ENCODE measurements at places on chromosomes 7 and 10.

DNA sequence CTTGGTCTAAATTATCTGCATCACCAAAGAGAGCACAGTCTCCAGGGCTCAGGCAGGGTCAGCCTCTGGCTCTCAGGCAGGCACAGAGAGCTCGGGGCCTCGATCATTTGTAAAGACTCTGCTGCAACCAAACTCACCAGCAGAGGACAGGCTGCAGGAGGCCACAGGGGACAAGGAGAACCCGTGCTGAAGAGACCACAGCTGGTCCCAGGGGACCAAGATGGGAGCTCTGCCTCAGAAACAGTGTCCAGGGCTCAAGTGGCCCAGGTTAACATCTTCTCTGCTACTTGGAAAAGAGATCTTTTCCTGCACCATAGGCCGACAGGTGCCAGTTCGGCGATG is 543.2 kb downstream of the PTPRN2 start:
- DNase-seq: no peak

DNA sequence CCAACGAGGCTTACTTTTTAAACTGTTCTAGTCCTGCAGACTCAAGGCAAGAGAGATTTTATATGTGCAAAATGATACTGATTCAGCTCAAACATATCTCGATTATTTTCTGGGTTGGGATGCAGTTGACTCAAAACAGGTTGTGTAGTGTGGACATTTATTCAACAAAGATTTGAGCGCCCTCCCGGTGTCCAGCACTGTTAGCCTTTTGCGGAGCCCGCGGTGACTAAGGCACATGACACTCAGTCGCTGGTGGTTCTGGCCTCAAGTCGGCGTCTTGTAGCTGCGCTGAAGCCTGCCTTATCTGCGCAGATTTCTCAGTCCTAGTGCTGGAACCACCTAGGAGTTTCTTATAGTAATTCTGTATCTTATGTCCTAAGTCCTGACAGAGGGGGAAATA is 938 bp upstream of the CADPS2 start:
- DNase-seq: peak; percentile 85

GRCh38 chr10:13505052-13505680 is 23.6 kb downstream of the BEND7 start:
- DNase-seq: no peak

DNA sequence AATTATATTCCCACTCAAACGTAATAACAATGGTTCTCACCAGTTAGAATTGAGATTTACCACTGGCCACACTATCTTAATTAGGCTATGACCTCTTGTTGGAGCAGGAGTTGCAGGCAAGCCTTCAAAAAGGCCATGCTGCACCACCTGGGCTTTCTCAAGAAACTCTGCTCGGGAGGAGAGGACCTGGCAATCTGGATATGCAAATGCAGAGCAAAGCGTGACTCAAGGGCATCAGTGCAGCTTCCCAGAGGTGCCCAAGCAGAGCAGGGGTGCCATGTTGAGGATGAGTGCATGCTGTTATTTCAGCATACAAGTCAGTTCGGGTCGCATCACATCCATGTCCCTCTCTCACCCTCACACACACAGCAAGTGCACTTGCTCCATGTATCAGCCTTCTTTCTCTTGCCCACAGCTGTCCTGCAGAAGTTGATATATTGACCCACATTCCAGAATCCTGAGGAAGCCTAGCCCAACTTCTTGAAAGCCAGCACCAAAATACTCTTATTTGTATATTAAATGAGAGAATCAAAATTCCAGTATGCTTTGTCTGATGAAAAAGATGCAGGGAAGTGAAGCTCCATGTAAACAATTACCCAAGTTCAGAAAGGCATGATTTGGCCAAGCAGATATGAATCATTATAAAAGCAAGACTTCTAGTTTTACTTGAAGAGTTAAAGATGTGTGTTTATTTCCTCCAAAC is 55.7 kb upstream of the IL6 start:
- DNase-seq: no peak

GRCh38 chr7:43010061-43010460 is 77.9 kb downstream of the MRPL32 start:
- DNase-seq: no peak

DNA sequence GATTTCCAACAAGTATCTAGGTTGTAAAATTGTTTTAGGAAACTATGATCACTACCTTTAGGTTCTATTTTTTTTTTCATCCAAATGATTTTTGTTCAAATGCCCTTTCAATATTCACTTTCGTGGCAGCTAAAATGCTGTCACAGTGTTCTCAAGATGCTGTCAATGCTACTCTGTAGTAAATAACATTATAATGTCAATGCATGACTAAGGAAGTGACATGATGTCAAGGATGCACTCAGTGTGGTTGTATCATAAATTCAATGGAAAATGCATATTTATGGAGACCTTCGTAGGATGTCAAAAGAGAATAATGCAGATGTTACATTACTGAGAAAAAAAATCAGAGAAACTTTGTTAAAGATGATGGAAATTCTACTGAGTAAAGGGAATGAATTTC is 673.8 kb downstream of the ANKRD7 start:
- DNase-seq: no peak

DNA sequence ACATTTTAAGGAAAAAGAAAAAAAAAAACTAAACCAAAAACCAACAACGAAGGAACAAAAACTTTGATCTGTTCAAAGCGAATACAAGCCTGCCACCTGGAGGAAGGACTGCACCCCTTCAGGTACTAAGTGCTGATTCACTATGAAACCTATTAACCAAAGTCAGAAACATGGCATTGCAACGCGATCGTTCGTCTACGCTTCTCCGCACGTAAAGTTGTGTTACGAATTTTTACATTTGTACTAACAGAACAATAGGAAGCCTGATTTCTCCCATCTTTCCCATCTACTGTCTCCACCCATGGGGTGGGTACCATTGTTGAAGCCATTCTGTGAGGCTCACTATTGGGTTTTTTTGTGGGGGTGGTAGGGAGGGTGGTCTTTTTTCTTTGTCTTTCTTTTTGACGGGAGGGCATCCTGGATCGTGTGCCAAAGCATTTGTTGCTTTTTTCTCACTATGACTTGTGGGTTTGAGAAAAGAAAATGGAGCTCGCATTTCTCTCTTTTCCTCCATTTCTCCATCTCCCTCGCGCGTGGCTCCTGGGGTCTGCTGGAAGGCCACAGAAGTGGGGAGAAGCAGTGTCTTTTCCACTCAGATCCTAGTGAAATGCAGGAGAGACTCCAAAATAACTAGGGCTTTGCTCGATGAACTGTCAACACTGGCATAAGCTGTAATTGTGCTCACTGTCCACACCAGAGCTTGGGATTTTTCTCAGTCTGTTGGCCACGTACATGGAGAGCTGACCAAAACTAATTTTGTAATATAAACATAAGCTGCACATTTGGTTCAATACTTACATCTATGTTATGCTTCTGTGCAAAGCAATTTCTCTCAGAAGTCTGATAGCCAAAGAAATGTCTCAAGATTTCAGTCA is 100.9 kb upstream of the YAE1 start:
- peak; percentile 78 for DNase-seq

DNA sequence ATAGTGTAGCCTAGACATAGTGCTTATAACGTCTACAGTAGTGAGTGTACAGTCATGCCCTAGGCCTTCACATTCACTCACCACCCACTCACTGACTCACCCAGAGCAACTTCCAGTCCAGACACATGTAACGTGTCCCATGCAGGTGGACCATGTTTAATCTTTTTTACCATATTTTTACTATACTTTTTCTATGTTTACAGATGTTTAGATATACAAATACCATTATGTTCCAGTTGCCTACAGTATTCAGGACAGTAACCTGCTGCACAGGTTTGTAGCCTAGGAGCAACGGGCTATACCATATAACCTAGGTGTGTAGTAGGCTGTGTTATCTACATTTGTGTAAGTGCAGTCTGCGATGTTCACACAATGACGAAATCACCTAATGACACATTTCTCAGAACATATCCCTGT is 11.0 kb downstream of the MPP7 start:
- peak; percentile 25 for DNase-seq

GRCh38 chr7:25249772-25250171 is 21.5 kb upstream of the NPVF start:
- no peak for DNase-seq

DNA sequence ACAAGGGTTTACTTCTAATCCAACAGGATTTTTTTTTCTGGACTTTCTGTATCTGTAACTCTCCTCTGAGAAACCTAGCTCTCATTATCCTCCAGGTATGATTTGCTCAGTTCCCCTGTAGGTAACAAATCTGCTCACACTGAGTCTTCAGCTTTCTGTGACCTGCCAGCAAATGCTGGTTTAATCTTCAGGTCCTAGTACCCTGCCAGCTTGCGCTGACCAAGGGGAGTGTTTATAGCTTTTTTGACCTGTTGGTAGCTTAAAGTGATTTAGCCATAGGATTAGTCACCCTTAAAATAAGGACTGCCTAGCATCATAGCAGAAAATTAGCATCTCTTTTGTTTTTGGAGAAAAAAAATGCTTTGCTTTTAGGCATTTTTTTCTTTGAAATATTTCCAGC is 22.4 kb downstream of the SND1 start:
- no peak for DNase-seq

GRCh38 chr7:45971171-45971570 is 50.1 kb upstream of the IGFBP3 start:
- no peak for DNase-seq

DNA sequence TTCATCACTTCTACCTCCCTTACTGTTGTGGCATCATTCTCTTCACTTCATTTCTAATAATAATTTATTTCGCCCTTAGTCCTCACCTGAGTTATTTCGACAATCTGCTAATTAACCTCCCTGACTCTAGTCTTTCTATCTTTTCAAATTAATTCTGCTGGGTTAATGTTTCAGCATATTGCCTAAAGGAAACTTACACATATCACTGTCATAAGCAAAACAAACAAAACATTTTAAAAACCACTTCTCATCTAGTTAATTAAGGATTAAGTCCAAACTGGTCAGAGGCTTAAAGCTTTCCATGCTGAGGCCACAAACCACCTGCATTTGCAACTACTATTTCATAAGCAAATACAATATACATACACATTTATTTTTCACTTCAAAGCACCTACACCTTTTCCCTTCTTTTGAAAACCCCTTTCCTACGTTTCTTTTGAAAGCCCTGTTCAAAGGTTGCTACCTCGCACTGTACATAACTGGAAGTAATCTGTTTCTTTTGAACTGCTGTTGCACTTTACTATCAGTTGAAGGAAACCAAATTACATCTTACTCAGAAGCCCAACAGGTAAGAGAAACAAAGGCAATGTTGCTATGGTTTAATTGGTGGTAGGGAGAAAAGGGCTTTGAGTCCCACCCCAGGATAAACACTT is 10.3 kb downstream of the SEM1 start:
- DNase-seq: no peak

- DNase-seq: peak; percentile 99
Measured at GRCh38 chr10:126062131-126063032, 166.0 kb downstream of the FANK1 start.

DNA sequence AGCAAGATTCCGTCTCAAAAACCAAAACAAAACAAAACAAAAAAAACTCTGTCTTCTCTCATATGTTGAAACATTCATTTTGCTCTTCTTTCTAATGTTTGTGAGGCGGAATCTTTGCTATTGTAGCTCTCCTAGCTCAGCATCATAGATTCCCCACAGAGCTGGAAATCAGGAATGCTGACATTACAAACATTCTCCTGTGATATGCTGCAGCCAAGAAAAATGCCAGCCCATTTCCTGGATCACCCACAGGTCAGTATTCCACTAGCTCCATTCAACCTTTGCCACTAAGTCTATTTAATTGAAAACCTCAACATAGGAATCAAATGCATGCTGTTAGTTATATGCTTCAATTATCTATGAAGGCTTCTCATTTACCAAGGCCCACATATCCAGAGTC is 186.3 kb downstream of the IPMK start:
- DNase-seq: no peak

GRCh38 chr7:29177963-29178600 is 16.5 kb upstream of the CHN2 start:
- DNase-seq: peak; percentile 51

- no peak for DNase-seq
Measured at GRCh38 chr7:85215098-85215497, 28.2 kb upstream of the SEMA3D start.

GRCh38 chr10:21496343-21497176 is 28.9 kb downstream of the SKIDA1 start:
- DNase-seq: peak; percentile 41

GRCh38 chr10:14801723-14802122 is 27.0 kb upstream of the FAM107B start:
- DNase-seq: no peak

- no peak for DNase-seq
Measured at GRCh38 chr7:102284399-102284798, 2.3 kb upstream of the SH2B2 start.

GRCh38 chr10:21308946-21309345 is 216.5 kb downstream of the SKIDA1 start:
- no peak for DNase-seq

DNA sequence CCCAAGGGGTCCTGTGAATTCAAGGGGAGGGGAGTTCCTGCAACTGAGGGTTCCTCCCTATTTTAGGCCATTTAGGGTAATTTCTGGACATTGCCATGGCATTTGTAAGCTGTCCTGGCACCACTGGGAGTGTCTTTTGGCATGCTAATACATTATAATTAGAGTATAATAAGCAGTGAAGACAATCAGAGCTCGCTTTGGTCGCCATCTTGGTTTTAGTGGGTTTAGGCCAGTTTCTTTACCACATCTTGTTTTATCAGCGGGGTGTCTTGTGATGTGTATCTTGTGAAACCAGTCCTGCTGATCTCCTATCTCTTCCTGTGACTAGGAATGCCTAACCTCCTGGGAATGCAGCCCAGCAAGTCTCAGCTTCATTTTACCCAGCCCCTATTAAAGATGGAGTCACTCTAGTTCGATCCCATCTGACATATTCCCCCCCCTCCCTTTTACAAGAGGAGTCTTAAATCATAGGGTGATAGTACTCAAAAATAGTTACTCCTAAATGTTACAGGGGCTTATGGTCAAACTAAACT is 43.2 kb downstream of the SVOPL start:
- no peak for DNase-seq

DNA sequence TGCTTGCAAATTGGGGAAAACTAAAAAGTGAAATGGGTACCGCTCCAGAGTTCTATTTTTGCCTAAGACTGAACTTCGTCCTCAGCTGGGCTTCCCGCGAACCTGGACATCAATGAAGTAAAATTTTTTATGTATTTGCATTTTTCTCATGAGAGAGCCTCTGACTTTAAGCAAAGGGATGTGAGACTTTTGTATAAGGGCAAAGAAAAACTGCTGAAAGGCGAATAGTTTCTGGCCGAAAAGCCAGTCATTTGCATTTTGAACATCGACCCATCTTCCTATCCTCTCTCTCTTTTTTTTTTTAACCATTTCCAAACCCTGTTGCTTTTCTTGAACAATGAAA is 573 bp downstream of the PMPCB start:
- no peak for DNase-seq

- no peak for DNase-seq
Measured at GRCh38 chr10:132485391-132485790, 52.2 kb upstream of the INPP5A start.

GRCh38 chr7:111486472-111487142 is 75.7 kb downstream of the IMMP2L start:
- peak; percentile 75 for DNase-seq
